Endothelial cell of umbilical vein (primary cell): ENCODE measurements at places on chromosomes 11 and 22. TPM values are rescaled to one million over a fixed set of nuclear protein-coding genes. Genes with fewer than 3 reads are reported as not detected.

DNA sequence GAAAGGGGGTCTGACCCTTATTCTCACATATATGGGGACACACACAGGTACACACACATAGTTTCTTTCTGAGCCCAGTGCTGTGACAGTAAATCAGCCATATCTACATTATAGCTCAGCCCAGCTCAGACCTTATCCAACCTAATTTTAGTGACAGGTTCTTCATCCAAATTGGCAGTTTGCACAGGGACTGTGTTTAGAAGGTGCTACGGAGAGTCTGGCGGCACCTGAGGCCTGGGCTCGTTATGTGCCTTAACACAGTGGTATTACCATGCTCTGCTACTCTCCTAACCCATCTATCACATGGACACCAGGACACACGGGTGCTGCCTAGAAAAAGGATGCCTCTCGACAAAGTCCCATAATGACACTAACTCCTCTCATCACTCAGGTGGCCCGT is 109.3 kb downstream of the GALNT18 start:
- DNase-seq, result no peak

- no peak for DNase-seq
Measured at GRCh38 chr11:134086376-134086775, 17.5 kb downstream of the JAM3 start.

SCN4B gene
- 0.13 and 0.23 TPM in 2 replicates for total RNA-seq

TMEM151A gene
- total RNA-seq, result not detected in 2 replicates

GDPD4 gene
- not detected in 2 replicates for total RNA-seq
